ENCODE measurements at places on chromosomes 2 and 18.
A peak's percentile ranks its signal among the peaks of the same experiment; 100 is the strongest.

DNA sequence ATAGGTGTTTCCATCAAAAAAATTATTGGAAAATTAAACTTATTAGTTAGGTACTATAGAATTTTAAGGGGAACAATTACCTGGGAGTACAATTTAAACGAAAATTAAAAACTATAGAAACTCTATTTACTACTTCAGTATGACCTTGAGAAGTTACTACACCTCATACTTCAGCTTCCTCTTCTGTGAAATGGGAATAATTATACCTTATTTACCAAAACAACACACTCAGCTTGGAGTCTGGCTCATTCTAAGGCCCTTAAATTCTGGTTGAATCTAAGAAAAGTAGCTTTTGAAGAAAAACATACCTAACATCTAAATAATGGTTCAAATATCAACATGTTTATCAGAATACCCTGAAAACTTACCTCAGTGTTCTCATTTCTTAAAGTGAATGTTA lies 2.7 kb downstream of the NABP1 start:
- no peak for DNase-seq

DNA sequence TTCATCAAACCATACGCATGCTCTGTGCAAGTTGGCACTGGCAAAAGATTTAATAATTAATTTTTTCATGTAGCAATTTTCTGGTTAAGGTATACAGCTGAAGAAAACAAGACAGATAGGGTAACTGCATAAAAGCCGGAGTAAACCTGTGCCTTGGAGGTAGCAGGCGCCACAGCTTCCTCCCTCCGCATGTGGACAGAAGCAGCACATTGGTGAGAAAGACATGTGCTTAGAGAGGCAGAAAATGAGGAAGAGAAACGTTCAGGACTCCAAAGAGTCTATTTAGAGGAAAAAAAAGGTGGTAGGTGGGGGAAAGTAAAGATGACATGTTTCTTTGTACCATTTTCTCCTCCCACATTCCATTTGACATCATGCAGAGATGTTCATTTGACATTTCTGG lies 9.3 kb downstream of the ST6GAL2 start:
- no peak for DNase-seq

GRCh38 chr2:127811397-127812321 lies 688 bp upstream of the WDR33 start:
- DNase-seq, result no peak

- DNase-seq, result no peak
Observed at GRCh38 chr2:219273937-219274336, 5.2 kb upstream of the DNAJB2 start.

DNA sequence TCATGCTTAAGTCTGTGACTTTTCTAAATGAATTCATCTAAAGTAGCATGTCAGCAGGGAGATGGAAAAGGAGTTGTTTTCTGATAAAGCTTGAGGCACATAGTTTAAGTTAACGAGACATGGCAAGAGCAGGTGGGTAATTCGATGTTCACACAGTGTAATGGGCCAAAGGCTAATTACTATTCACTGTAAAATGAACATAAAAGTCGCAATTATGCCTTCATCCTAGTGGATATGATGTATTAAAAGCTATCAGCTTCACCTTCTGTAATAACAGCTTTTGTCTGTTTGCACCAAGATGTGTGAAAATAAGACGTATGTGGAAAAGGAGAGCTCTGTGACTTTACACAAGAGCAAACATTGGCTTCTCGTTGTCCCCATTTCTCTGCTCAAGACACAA lies 94.2 kb upstream of the CDH20 start:
- no peak for DNase-seq

DNA sequence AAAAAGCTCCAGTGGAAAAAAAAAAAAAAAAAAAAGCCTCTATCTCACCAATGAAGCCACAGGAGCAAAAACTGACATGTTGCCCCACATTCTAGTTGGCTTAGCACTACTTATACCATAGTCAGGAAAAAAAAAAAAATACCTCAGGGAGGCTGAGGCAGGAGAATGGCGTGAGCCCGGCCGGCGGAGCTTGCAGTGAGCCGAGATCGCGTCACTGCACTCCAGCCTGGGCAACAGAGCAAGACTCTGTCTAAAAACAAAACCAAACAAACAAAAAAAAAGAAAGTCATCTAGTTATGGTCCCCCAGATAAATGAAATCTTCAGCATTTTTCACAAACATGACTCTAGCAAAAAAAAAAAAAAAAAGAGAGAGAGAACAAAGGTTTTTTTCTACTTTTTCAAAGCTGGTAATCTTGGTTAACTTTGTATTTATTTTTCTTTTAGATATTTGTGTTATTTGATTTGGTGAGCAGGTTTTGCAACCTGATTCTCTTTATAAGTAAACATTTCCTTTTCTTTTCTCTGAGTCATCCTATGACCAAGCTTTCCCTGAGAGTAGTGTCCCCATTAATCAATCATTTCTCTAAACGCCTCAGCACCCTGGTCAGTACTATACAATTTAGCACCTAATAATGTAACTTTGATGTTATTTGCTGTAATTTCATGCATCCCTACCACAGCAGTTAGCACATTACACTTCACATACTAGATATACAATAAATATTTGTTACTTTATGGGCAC lies 273.7 kb upstream of the PIK3C3 start:
- DNase-seq, result no peak

GRCh38 chr2:237540223-237540775 lies 26.1 kb upstream of the PRLH start:
- no peak for DNase-seq

DNA sequence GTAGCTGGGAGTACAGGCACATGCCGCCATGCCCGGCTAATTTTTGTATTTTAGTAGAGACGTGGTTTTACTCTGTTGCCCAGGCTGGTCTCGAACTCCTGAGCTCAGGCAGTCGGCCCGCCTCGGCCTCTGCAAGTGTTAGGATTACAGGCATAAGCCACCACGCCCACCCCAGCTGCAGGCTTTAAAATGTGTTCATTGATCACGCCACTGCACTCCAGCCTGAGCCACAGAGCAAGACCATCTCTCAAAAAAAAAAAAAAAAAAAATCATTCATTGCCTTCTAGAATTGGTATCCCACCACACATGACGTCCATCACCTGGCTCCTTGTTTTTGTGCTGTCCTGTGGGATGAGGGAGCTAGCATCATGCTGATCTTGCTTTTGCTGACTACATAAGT lies 127.4 kb downstream of the VIT start:
- no peak for DNase-seq

DNA sequence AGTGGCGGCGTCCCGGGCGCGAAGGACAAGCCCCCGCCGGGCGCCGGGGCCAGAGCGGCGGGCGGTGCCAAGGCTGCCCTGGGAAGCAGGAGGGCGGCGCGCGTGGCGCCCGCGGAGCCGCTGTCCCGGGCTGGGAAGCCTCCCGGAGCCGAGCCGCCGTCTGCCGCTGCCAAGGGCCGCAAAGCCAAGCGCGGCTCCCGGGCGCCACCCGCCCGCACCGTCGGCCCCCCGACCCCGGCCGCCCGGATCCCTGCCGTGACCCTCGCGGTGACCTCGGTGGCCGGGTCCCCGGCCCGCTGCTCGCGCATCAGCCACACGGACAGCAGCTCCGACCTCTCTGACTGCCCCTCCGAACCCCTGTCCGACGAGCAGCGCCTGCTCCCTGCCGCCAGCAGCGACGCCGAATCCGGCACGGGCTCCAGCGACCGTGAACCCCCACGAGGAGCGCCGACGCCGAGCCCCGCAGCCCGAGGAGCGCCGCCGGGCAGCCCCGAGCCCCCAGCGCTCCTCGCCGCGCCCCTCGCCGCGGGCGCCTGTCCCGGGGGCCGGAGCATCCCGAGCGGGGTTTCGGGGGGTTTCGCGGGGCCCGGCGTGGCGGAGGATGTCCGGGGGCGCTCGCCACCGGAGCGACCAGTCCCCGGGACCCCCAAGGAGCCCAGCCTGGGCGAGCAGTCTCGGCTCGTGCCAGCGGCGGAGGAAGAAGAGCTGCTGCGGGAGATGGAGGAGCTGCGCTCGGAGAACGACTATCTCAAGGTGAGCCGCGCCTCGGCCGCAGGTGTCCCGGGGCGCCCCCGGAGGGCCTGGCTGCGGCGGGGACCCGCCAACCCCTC lies 820 bp downstream of the MTCL1 start:
- no peak for DNase-seq

GRCh38 chr2:112627060-112628040 lies 18.4 kb upstream of the SLC20A1 start:
- no peak for DNase-seq

DNA sequence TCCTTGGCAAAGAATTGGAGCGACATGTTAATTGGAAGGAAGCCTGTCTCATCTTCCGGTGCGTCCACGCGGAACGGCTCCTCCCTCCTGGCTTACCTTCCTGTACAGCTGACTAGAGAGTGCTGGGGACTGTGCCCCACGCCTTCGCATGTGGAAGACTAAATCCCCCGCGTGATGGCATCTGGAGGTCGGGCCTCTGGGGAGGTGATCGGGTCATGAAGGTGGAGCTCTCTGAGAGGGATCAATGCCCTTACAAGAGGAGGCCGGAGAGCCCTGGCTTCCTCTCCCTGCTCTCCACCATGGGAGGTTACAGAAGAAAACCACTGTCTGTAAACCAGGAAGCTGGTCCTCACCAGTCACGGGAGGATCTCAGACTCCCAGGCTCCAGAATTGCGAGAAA lies 104.1 kb upstream of the OTOS start:
- DNase-seq, result no peak

DNA sequence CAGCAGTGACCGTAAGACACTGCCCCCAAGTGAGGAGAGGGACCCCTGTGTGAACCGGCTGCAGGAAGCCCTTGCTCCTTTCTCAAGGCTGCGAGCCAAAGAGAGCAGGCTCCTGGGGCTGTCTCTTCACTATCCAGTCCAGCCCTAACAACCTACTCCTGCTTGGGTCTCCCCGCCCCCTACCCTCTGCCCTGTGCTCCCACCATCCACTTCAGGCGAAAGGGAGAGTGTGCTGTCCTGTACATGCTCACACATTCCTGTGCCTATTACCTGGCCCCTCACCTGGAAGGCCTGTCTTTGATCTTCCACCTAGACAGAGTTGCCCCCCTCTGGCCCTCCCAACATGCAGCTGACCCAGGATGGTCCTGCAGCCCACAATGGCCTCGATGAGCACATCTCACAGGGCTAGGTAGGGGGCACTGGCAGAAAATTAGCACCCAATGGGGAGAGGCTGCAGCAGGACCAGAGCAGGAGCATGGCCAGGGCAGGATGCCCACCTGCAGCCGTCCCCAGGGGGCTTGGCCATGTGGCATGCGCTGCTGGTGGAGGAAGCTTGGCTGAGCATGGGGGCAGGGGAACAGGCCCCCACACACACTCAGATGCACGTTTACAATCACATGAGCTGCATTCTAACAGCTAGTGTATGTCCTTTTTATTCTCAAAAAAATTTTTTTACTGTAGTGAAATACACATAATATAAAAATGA lies 93.5 kb downstream of the POLR1A start:
- DNase-seq, result no peak

DNA sequence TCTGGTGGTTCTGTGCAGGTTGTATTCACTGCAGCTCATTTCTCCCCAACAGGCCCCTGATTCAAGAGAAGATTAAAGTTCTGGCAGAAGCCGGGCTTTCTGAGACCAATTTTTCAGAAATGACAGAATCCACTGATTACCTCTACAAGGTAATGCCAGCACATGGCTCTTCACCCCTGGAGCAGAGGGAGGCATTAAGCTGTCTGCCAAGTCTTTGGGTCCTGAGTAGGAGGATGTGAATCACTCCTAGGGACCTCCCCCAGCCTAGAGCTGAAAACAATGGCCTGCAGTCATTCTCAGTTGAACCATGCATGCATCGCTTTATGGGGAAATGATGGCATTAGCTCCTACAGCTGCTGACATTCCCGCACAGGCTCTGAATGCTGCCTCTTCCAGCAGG lies 20.5 kb upstream of the RPL37A start:
- DNase-seq, result no peak

GRCh38 chr2:85057226-85057962 lies 75.8 kb upstream of the TCF7L1 start:
- DNase-seq, result no peak

GRCh38 chr2:111118481-111118980 lies 2.2 kb upstream of the BCL2L11 start:
- DNase-seq, result no peak

- no peak for DNase-seq
Observed at GRCh38 chr2:157810037-157810436, 66.1 kb downstream of the ACVR1 start.

DNA sequence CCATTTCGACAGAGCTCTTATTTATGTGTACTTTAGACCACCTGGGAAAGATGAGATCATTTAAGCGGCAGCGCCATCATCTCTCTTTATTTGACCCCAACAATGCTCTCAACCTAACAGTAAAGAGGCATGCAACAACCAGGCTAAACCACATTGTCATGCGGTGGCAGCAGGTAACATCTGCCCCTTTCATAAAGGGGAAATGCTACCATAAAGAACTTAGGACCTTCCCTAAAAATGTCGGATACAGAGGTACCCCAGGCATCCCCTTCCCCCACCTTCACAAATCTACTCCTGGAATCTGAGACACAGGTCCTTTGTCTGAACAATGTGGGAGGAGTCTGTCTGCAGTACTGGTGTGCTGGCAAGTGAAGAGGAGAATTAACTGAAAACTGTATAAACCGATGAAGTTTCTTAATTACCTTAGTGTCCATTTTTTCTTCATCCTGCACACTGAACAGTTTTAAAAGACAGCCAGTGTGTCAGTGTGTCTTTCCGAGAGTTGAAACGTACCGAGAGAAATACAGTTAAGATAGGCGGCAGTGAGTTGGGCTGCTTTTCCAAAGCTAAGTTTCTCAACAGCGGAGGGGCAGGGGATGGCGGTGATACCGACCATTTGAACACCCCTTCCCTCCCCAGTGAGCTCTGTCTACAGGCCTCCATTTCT lies 1.9 kb downstream of the MEX3C start:
- DNase-seq, result peak; percentile 22

DNA sequence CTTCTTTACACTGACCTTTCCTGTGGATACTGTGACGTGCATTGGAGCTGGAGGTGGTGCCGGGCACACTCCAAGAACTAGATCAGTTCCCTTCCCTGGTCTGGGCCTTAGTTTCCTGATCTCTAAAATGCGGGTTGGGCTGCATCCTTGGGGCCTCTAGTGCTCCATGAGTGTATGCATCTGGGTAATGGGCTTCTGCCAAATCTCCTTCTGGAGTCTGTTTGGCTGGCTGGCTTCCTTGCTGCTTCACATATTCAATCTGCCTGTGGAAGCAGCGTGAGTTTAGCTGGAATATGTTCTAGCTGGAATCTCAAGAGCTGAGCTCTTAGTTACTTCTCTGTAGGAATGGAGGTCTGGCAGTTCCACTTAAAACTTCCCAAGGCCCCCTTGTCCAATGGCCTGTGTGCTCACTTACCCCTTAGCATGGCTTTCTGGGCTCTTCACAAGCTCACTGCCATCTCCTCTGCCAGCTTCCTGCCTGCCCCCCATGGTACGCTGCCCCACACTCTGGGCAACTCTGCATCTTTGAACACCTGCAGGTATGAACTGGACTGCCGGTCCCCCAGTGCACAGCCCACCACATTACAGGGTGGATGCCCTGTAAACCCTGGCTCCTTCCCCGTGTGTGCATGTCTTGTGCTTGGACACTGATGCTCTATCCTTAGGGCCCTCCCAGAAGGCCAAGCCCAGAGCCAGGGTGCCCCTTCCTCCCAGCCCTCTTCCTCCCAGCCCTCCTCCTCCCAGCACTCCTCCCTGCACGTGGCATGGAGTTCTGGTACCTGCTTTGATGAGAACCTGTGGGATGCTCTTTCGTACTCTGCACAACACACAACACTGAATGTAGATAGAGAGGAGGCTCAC lies 103.6 kb upstream of the SMAD2 start:
- no peak for DNase-seq
